Smooth muscle cell of the pulmonary artery (primary cell): ENCODE measurements at places on chromosomes 6 and 20. TPM values are rescaled to one million over a fixed set of nuclear protein-coding genes. Genes with fewer than 3 reads are reported as not detected.

The IL17A gene
- total RNA-seq, result not detected in 2 replicates

The FAM110A gene
- 2.1 and 2.5 TPM in 2 replicates for total RNA-seq

The RAET1L gene
- not detected in 2 replicates for total RNA-seq

The LIME1 gene
- total RNA-seq, result 3.1 and 5.2 TPM in 2 replicates

The HEY2 gene
- total RNA-seq, result 0.63 and 0.78 TPM in 2 replicates

The MROH8 gene
- 0.59 and 1.5 TPM in 2 replicates for total RNA-seq

The CCN2 gene
- total RNA-seq, result 658 and 710 TPM in 2 replicates

The AMD1 gene
- total RNA-seq, result 28.5 and 39.8 TPM in 2 replicates

The TRIM10 gene
- total RNA-seq, result not detected in 2 replicates

The SMPDL3A gene
- 8.4 and 14.0 TPM in 2 replicates for total RNA-seq

The TBXT gene
- total RNA-seq, result not detected in 2 replicates

The C4A gene
- 9.4 and 12.3 TPM in 2 replicates for total RNA-seq

The NXT1 gene
- 11.5 and 21.1 TPM in 2 replicates for total RNA-seq

The CST4 gene
- 0.33 and 0.50 TPM in 2 replicates for total RNA-seq

The MRPS18B gene
- total RNA-seq, result 34.9 and 35.4 TPM in 2 replicates

The LY6G6D gene
- not detected in 2 replicates for total RNA-seq

The NOX3 gene
- not detected in 2 replicates for total RNA-seq
